ENCODE measurements at places on chromosomes 7 and 10.

DNA sequence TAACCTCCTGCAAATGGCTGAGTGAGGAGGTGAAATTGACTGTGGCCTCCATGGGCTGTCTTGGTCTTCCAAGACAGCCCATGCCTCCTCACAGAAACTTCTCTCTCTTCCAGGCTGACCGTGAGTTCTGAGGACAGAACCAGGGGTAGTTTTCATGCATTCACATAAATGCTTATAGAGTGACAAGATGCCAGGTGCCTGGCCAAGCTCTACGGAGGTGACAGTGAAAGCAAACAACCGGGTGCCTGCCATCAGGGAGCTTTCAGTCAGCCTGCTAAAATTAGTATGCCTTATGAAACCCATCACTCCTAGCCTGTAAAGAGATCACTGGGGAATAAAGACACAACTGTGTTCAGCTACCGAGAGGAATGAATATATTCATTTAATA lies 919 bp upstream of the RHOBTB1 start:
- DNase-seq, result no peak

GRCh38 chr10:1968257-1969033 lies 231.1 kb upstream of the ADARB2 start:
- DNase-seq, result no peak

DNA sequence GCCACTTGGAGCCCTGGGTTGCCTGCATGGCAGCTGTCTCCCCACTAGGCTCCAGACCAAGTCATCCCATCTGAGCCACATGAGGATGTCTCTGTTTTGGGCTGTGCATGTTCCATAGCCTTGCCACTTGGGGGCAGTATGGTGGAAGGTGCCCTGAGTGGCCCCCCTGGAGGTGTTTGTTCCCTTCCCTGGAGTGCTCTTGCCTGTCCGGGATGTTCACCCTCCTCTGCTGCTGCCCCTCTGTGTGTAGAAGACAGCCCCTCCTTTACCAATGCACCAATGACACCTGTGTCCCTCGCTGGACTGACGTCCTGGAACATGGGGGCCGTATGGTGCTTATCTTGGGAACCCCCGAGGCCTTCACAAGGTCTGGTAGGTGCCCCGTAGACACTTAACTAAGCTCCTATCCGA lies 100.2 kb downstream of the ACTR3B start:
- DNase-seq, result peak; percentile 58

DNA sequence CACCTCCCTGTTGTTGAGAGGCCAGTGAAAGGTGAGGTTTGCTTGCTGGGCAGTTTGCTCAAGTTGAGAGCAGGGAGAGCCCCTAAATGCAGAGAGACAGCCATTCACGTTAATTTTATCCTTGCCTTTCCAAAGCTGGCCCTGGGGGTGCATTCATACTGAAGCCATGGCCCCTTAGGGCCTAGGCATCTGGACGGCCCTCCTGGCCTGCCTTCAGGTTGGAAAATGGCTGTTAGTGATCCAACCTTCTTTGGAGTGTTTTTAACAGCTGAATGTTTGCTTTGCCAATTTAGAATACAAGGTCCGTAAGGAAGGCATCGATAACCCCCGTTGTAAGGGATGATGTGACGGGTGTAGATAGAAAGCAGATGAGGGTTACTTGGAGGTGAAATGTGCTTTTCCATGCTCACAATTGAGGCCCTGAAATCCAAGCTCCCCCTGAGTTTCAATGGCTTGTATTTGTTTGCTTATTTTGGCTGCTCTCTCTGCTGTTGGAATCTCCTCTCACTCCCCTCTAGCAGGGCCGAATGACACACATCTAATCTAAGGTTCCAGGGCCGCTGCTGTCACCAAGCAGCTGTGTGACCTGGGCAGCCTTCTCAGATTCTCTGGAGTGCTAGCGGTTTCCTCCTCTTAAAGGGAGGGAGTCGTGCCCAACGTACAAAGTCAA lies 171.6 kb upstream of the MKI67 start:
- no peak for DNase-seq

DNA sequence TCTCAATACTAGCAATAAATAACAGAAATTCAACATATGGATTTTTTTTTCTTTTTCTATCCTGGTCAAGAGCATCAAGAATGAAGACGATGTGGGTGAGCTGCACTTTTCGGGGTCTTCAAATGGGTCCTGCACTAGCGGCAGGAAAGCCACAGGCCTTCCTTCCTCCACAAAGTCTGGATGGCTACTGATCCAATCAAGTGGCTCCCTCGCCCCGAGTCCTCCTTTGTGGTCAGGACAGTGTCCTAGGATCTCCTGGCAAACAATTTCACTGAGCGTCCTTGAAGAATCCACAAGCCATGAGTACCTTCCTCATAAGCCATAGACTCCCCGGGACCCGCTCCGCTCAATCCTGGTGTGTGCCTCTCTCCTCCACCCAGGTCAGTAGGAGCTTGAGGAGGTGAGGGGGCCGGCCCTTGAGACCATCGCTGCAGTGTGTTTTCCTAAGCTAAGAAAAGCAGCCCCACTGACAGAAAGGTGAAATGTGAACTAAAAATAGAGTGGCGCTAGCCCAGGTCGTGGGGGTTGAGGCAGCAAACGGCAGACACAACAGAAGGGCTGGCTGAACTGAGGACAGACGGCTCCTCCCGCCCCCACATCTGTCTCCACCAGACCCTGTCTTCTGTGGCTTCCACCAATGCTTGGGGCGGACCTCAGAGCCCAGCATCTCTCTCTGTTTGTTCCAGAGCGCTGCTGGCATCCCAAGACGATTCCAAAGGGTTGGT lies 202.3 kb downstream of the HERPUD2 start:
- peak; percentile 77 for DNase-seq

- DNase-seq, result no peak
Measured at GRCh38 chr10:22268503-22268902, 47.7 kb upstream of the COMMD3 start.

GRCh38 chr10:25226775-25227682 lies 52.2 kb downstream of the GPR158 start:
- no peak for DNase-seq

DNA sequence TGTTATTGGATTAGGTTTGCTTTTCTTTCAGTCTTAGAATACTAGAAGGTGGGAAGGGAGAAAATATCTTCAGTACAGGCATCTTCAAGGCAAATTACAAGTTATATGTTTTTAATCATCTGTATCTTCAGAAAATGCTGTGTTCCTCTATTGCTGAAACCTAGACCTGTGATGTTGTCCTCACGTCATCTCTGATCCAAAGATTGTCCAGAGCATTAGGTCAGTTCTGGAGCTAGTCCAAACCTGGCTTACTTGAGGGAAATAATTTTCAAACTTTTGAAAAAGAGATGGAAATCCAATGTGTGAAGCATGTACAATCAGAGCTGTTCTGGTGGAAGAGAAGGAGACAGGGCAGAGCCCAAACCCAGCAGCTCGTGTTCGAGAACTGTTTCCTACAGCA lies 217.3 kb downstream of the ZEB1 start:
- DNase-seq, result no peak

GRCh38 chr10:32972460-32972859 lies 14.4 kb upstream of the ITGB1 start:
- DNase-seq, result no peak

GRCh38 chr10:62258926-62259325 lies 9.7 kb downstream of the RTKN2 start:
- no peak for DNase-seq

DNA sequence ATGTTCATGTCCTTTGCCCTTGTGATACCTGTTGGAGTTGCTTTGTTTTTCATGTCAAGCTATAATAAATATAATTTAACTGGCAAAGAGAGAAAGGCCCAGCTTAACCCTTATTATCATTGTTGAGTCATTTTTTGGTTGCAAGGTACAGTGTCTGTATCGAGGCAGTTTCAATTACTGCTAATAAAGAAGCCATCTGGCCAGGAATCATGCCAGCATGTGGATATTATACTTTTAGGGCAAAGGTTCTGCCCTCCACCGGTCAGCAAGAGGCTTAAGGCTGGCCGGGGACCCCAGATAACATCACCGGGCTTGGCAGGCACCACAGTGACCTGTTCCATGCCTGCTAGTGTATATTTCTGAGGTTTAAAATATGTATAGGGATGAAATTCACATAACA lies 9.0 kb upstream of the CYP3A4 start:
- no peak for DNase-seq

- DNase-seq, result no peak
Measured at GRCh38 chr10:74674927-74675326, 151.5 kb upstream of the KAT6B start.

DNA sequence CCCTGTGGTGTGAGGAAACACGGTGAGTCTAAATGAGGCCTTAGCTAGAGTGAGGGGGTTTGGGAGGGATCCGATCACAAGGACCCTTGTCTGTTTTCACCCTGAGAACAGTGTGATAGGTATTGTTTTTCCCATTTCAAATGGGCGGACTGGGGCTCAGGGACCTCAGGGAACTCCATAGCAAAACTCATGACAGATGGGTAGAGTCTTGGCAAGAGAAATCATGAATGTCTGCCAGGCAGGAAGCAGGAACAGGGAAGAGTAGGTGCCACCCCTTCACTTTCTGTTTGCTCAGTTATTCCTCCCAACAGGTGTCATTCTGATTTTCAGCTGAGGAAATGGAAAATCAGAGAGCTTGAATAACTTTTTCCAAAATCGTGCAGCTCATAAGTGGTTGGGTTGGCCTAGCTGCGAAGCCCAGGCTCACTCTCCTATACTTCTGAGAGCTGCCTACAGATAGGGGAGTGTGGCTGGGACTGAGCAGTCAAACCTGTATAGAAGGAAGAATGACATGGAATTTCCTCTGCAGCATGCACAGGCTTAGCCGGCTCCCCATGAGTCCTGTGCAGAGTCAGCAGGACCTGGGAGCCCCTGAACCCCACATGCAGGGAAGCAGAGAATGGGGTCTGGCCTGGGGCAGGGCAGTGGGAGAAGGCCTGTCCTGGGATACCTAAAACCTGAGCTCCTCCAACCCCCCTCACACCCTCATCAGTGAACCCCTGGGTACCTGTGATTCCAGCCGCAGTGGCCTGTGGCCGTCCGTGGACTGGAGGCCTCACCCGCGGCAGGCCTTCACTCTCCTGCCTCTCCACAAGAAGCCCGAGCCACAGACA lies 17.6 kb upstream of the C10orf105 start:
- DNase-seq, result peak; percentile 57

GRCh38 chr7:12573885-12574284 lies 3.4 kb downstream of the SCIN start:
- no peak for DNase-seq

DNA sequence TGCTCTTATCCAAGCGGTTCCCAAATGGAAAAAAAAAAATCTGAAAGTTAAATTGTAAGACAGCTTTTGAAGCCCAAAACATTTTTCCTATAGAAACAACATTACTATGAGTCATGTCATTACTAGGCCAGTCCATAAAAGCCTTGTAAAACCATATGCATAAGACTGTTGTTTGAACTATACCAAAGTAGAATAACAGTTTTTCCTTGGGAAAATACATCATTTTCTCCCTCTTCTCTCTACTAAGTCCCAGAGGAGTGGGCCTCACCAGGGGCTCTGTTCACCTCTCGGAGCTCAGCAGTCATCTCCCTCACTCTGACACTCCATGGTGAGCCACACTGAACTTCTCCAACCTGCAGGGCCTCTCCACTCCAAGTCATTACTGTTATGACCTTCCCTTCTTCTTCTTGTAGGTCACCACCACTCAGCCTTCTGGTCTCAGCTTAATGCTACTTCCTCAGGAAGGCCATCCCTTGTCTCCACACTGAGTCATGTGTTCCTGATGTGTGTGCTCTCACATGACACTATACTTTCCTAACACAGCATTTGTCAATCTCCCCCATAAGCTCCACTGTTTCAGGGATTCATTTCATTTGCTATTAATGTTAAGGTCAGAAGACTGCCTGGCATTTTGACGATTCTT lies 32.5 kb downstream of the ZNF438 start:
- no peak for DNase-seq

GRCh38 chr7:55055479-55055878 lies 36.7 kb downstream of the EGFR start:
- no peak for DNase-seq

DNA sequence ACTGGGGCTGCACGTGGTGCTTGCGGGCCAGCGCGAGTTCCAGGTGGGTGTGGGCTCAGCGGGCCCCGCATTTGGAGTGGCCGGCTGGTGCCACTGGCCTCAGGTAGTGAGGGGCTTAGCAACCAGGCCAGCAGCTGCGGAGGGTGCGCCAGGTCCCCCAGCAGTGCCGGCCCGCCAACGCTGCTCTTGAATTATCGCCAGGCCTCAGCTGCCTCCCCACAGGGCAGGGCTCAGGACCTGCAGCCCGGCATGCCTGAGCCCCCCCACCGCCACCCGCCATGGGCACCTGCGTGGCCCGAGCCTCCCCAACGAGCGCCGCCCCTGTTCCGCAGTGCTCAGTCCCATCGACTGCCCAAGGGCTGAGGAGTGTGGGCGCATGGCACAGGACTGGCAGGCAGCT lies 185.4 kb downstream of the TPK1 start:
- DNase-seq, result no peak

DNA sequence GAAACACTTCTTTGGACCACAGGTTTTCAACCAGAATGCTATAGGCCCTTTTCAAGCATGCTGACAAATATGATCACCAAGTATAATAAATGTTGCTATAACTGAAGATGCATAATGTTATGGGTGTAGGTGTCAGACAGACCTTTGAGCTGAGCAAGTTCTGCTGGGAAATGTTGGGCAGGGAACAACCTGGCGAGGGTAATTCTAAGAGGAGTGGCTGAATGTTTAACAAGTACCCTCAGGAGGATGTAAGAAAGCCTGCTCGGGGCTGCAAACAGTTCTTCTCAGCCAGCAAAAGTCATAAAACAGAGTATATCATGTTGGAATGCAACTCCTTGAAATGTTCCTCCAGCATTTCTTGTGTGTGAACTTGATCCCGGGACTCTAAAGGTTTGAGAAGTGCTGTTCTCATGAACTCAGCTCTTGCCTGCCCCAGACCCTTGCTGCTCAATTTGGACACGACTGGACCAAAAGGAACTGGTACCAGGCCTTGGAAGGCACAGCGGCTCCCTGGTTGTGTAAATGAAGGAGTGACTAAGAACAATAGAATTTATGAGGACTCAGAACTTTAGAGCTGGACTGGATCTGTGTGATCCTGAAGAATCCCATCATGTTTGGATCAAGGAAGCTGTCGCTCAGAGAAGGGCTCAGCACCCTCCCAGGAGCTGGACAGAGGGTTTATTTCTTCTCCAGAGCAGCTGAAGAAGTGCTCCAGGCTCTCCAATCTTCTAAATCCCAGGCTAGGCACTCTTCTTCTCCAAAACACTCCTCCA lies 143.2 kb upstream of the ANK3 start:
- DNase-seq, result no peak

- DNase-seq, result no peak
Measured at GRCh38 chr10:121154846-121155245, 303.7 kb downstream of the WDR11 start.

- no peak for DNase-seq
Measured at GRCh38 chr7:92614660-92615174, 24.5 kb upstream of the FAM133B start.

- no peak for DNase-seq
Measured at GRCh38 chr7:66118603-66119002, 4.0 kb downstream of the CRCP start.
